NCI-H2107 (cell line): ENCODE measurements at places on chromosomes 7 and 10.
A peak's percentile ranks its signal among the peaks of the same experiment; 100 is the strongest.

- no peak for DNase-seq
Measured at GRCh38 chr10:4470231-4470835, 355.7 kb upstream of the AKR1E2 start.

GRCh38 chr7:25996006-25996408 lies 156.0 kb upstream of the NFE2L3 start:
- DNase-seq, result no peak

DNA sequence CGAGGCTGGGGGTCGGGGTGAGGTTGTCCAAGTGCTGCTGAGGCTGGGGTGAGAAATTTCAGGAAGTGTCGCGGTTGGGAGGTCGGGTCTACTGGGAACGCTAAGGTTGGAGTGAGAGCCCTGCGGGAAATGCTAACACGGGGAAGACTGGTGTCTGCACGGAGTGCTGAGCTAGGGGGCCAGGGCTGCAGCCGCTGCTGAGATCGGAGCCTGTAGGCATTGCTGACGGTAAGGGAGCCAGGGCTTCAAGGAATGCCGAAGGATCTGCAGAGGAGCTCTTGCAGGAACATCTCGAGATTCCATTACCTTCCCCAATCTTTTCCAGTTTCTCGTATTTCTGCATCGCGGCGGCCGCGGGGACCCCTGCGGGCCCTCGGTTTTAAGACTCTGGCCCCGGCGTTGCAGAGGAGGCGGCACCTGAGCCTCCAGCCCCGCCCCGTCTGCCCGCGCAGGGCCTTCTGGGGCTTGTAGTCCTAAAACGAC lies at the start of gene CDK5:
Gene CDK5, minus strand, starts transcription at position 392 of the 483 bp plus-strand sequence. Its CDS starts 49 bp downstream, at position 343.
- DNase-seq, result no peak

DNA sequence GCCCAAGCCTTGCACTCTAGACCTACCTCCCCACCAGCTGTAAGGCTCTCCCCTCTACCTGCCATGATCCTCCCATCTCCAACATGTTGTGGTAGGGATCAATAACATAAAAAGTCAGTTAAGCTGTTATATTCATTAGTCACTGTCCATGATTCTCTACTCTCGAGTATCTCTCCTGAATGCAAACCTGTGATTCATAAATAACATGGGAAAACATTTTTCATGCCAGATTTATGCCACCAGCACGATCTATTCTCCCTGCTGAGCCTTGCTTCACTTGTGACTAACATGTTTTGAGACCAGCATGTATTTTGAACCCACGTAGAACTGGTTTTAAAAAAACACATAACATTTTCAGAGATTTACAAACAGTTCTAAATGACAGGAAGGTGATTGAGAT lies 30.3 kb downstream of the TMEM168 start:
- DNase-seq, result no peak

- no peak for DNase-seq
Measured at GRCh38 chr7:92797693-92798092, 38.7 kb downstream of the CDK6 start.

- no peak for DNase-seq
Measured at GRCh38 chr10:131870831-131871672, 29.8 kb upstream of the PPP2R2D start.

DNA sequence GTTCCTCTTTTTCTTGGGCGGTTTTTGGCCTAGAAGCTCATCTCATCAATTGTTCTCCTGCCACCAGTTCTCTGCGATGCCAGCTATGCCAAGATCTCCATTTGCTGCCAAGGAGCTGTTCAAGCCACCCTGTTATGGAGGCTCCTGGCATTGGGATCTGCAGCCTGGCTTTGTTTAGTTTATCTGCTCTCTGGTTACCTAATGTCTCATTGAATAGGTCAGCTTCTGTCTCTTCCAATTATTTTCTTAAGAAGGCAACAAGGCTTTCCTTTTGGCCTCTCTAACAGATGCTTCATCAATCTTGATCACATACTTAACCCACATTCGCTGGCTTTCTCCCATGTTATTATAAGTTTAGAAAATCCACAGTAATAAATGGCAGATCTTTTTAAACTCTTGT lies 20.6 kb upstream of the SDK1 start:
- no peak for DNase-seq

DNA sequence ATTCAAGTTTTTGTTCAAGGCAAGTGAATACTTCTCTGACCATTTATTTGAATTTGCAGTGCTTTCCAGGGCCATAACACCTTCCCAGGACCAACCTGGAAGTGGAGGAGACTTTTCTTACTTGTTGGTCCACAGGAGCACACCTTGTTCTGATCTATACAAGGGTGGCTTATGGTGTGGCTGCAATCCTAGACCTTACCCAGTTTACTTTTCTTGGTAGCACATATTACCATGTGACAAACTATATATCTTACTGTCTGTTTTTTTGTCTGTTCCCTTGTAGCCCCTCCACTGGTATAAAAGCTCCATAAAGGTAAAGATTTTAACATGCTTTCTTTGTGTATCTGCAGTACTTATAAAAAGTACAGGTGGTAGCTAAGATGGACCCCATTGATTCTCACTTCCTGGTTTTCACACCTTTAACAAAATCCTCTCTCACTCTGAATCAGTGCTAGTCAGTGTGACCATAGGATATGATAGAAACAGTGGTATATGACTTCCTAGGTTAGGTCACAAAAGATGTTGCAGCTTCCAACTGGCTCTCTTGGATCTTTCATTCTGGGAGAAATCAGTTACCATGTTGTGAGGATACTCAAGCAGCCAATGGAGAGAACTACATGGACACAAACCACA lies 5.6 kb upstream of the ASB4 start:
- DNase-seq, result no peak

GRCh38 chr10:70744617-70745143 lies 40.5 kb downstream of the TBATA start:
- no peak for DNase-seq

DNA sequence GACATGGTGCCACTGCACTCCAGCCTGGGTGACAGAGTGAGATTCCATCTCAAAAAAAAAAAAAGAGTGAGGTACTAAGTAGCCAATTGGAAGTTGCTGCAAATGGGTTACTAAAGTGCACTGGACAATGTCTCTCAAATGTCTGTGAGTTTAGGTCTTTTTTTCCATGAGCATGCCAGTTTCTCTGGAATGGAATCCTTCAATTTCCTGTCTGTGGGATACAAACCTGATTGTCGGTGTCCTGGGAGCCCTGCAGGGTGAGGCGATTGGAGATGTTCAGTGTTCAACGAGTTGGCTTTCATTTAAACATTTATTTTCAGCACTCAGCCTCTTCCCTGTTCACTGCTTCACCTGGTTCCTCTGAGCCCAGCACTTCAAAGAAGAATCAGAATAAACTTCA lies 5.3 kb upstream of the CALD1 start:
- no peak for DNase-seq

DNA sequence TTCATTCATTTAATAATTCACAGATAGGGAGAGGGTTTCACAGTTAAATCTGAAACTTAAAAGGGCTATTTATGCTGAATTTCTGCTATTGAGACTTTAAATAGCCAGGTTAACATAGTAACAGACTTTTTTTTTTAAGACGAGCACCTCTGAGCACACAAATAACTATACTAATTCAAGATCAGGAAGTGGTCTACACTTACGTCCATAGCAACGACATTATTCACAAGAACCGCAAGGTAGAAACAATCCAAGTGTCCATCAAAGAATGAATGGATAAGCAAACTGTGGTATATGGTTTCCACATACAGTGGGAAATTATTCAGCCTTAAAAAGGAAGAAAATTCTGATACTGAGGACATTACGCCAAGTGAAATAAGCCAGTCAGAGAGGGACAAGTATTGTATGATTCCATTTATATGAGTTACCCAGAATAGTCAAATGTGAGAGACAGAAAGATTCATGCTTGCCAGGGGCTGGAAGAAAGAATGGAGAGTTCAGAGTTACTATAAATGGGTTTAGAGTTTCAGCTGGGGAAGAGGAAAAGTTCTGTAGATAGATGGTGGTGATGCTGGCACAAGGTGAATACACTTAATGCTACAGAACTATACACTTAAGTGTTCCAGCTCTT lies 140.3 kb upstream of the LAMB4 start:
- no peak for DNase-seq

DNA sequence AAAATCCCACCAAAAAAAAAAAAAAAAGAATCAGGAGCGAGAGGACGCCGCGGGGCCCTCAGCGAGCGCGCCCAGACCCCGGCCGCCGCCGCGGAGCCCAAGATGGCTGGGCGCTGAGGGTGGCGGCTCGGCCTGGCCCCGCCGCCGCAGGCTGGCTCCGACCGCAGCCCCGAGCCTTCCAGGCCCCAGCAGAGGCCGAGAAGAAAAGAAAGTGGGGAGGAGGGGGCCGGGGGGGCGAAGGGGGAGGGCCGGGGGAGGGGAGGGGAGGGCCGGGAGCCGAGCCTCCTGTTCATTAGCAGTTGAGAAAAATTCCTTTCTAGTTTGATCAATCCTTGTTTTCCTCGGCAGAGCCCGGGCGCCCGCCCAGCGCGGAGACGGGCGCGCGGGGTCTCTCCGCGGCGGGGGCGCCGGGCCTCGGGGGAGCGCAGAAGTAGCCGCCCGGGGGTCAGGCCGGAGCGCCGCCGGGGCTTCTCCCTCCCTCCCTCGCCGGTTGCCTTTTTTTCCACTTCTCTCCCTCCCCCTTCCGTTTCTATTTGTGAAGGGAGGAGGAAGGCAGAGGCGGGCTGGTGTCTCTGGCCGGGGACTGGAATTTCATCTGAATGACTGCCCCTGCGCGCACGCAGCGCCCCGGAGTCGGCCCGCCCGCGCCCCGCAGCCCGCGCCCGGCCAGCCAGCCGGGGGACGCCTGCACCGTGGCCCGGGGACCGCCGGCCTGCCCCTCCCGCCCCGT lies 778 bp upstream of the TRIM8 start:
- DNase-seq, result no peak

DNA sequence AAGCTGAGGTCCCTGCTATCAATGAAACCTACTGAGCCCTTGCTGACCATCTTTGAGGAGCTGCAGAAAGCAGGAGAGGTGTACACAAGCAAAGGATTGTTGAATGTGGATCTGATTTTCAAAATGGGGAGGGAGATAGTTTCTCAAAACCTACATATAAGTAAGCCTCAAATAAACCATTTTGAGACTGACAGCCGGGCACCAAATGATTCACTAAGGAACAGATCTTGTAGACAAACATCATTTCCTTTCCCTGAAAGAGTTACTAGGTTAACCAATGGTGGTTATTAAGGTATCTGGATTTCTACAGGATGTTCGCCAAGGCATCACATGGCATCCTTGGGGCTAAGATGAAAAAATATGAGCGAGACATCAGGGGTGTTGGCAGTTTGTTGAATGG lies 24.5 kb upstream of the RHOBTB1 start:
- DNase-seq, result no peak

DNA sequence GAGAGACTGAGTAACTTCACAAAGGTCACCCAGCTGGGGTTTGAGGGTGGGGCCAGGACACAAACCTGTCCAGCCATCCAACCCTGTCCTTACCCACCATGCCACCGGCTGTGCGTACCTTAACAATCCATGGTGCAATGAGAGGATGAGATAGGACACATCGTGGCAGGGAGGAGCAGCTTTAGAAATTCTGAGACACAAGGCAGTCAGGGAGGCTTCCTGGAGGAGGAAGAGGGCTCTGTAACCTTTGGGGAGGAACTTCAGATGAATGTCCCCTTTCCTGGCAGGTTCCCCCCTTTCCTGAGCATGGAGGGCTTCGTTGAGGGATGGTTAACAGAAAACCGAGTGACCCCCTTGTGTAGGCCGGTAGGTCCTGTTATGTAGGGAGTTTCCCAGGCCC lies 35.6 kb upstream of the SLC29A3 start:
- no peak for DNase-seq

DNA sequence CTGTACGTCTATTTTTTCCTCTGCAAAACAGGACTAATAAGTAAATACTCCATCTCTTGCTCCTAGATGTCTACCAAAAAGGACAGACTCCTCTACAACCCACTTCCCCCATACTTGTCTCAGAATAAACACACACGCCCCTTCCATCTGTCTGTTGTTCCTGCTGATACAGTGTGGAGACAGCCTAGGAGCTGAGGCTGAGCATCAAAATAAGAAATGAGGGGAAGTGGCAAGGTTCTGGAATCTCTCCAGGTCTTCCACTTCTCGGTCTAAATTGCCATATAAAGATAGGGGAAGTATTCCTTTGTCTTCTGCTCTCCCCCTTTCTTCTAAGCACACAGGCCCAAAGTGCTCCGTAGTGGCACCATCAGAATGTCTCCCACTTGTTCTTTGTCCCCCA lies 30.8 kb upstream of the VSIR start:
- no peak for DNase-seq

GRCh38 chr10:74035303-74035702 lies 37.4 kb downstream of the VCL start:
- no peak for DNase-seq

DNA sequence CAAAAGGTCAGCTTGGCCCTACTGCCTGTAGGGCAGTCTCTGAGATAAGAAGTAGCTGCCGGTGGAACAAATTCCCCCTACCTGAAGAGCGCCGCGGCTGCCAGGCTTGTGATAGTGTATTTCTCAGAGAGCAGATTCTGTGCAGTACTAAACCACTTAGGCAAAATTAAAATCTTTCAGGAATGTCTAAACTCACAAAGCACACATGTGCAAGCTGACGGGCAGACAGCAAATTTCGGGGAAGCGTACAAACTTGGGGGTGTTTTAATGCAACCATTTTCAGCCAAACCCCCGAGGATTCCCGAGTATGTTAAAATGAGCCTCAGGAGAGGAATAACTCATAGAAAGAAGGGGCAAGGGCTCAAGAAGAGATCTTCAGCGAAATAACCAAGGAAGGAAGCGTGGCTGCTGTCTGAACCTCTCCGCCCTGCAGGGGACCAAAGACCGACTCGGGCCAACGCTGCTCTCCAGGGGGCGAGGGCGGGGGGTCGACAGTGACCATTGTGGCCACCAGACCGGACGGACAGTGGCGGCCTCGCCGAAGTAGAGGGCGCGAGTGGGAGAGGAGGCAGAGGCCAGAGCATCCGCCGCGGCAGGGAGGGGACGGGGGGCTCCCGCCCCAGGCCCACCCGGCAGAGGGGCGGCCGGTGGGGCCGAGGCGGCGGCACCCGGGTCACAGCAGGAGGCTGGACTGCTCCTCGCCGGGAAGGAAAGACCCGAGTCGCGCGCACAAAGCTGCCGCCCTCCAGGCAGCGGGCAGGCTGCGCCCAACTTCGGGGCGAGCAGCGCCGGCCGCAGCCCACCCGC lies 819 bp downstream of the HYCC1 start:
- DNase-seq, result peak; percentile 15

DNA sequence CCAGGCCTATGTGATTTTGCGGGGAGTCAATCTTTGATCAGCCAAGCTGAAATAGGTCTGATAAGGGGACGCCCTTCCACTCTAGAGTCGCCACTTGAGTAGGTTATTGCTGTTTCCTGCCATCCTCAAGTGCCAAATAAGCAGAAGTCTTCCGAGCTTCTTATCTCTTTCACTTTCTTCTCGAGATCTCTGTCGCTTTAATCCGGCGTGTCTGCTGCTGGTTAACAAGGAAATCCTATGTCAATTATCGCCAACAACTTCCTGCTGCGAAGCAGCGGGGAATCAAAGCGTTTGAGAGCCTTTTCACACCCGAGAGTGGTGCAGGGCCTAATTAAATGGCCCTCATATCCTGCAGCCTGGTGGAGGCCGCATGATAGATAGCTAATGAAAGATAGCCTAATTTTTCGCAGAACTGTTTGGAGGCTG lies 215.9 kb downstream of the RAB11FIP2 start:
- peak; percentile 10 for DNase-seq

GRCh38 chr7:734808-735207 lies 7.7 kb upstream of the PRKAR1B start:
- DNase-seq, result no peak
